ENCODE measurements at places on chromosomes 7 and 10.
A peak's percentile ranks its signal among the peaks of the same experiment; 100 is the strongest.

DNA sequence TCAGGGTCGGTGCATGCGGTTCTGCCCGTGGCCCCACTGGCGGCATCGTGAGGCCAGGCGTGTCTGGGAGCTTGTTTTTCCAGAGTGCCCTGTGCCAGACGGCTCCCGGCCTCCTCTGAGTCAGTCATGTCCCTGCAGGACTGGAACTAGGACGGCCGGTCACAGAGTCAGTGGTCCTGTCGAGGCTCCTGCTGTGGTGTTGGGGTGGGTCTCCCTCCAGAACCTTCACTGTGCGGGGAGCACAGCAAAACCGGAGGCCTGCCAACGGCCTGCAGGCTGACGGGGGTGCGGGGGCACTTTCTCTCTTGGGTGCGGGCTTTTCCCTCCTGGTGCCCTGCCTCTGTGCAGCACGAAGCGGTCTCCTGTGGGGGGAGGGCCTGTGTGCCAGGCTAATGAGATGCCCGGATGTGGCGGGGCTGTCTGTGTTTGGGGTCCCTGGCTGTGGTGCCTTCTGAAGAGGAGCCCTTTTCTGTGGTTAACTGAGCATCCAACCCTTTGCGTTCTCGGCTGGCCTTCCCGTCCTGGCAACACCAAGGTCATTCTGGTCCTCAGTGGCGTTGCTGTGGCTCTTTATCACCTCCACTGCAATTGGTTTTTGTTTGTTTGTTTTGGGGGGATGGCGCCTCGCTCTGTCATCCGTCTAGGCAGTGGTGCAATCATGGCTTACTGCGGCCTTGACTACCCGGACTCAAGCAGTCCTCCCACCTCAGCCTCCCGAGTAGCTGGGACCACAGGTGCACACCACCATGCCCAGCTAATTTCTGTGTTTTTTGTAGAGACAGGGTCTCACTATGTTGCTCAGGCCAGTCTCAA, 8.0 kb downstream of the GET4 start:
- no peak for DNase-seq

GRCh38 chr7:44824894-44825526, 22.9 kb downstream of the H2AZ2 start:
- DNase-seq = no peak

DNA sequence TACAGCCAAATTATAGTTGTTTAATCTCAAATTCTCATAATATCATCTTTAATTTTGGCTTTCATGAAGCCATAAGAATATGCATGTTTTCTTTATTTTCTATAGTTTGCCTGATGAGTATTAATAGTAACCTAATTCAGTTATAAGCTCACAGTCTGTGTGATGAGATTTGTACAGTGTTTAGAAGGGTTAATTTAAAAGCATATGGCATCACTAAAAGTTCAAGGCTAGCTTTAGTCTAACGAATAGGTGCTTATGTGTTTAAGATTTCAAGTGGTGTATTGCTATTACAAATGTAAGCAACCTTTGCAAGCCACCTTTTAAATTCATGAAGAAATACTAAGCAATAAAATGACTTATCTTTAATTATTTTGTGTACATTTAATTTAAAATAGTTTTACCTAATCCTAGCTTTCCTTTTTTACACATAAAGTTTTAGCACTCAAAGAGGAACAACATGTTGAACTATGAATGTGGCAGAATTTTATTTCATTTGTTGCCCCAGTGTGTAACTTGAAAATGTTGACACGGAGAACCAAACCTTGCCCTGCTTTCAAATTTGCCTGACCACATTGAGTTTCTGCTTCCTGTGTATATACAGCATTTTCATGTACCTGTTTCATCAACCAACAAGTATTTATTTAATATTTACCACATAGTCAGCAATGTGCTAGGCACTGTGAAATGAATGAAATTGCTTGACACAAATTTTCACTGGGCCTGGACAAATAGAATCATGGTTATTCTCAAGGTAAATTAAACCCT, 41.5 kb downstream of the TET1 start:
- DNase-seq = no peak

GRCh38 chr7:1175967-1176851, 16.2 kb upstream of the ZFAND2A start:
- DNase-seq = peak; percentile 59

- no peak for DNase-seq
Observed at GRCh38 chr10:61747307-61747706, 84.6 kb downstream of the CABCOCO1 start.

DNA sequence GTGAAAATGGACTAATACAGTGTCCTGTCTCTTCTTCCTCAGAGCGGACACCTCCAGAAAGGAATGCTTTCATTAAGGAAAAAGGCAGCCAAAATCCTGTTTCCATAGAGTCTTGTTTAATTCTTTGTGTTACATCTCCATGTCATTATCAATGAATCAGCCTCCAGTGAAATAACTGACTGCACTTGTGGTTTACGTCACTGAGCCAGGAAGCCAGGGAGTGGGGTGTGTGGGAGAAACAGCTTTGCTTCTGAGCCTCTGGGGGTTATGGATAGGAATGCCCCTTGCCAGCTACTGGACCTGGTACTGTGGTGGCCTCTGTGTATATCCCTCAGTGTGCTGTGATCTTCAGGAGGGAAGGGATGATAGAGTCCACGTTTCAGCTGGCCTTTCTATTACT, 416.8 kb downstream of the GALNT17 start:
- DNase-seq = no peak

DNA sequence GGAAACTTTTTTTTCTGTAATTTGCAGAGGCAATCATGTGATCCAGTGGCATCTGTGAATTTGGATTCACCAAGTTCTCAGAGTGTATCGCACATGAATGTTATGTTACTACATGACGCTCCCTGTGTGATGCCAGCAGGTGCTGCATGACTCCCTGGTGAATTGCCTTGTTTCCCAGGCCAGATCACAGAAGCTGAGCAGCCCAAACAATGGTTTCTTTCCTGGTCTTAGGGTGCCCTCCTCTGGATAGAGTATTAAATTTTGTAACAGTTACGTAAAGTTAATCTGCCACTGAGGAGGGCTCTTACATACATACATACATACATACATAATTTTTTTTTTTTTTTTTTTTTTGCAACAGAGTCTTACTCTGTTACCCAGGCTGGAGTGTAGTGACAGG, 3.6 kb downstream of the ZSCAN21 start:
- DNase-seq = peak; percentile 84

DNA sequence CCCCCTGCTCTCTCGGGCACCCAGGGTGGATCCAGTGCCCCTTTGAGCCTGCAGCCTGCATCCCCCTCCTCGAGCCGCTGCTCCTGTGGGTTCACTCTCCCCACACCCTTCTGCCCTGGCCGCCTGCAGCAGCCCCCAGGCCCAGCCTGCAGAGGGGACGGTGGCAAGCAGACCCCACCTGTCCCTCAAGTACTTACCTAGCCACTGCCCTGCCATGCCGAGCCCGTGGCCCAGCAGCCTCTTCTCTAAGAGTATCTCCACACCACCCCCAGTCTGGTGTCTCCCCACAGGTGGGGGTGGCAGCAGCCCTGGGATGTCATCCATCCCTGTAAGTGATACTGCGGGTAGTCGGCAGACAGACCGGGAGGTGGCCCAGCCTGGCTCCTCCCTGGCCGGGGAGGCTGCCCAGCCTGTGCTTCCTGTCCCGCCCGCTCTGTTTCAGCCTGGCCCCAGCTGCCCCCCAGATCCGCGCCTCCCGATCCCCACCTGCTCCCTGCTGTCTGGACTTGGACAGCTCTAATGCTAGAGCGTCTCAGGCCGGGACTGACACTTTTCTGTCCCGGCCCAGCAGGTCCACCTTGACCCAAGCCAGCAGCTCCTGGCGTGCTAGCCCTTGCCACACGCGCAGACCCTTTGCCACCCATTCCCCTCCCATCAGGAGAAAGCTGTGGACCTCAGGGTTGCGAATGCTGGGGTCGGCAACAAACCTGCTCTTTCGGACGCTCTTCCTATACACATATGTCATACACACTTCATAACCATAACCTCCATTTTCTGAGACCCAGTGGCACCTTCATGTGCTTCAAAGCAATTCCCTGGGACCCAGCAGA, 25.0 kb downstream of the YKT6 start:
- DNase-seq = peak; percentile 50

- DNase-seq = no peak
Observed at GRCh38 chr7:157580324-157580723, 243.5 kb downstream of the DNAJB6 start.

DNA sequence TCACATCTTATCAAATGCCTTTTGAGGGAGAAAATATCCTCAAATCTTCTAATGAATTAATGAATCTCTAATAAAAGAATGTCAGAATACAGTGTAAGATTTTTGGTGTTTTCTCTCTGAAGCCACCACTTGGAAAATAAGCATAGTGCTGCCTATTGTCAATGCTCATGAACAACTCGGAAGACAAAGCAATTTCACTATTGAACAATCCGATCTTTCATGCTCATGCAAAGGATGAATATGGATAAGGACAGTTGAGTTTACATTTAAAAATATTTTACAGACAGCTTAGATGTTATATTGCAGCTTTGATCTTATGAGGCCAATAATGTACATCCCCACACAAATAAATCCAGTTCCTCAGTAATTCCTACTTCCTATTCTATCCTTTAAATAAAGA, 40.6 kb downstream of the MAGI2 start:
- DNase-seq = no peak

DNA sequence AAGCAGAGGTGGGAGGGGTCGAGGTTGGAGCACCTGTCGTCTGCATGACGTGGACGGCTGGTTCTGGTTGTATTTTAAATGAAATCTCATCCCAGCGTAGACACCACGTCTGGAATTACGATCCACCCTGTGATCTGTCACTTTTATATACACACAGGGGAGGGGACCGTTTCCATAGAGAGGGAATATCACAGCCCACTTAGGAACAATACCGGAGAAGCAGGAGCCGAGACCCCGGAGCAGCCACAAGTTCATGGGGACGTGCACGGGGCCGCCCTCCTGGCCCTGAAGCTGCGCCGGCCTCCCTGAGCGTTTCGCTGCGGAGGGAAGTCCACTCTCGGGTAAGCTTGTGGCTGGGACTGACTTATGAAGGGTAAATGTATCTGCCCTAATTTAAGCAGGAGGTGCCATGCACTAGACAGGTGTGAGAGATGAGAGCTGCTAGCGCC, at the start of gene UCN3:
Gene UCN3, plus strand, starts transcription at position 77 of the 449 bp plus-strand sequence. CDS start 8,755 bp downstream, outside the sequence.
- peak; percentile 1 for DNase-seq

DNA sequence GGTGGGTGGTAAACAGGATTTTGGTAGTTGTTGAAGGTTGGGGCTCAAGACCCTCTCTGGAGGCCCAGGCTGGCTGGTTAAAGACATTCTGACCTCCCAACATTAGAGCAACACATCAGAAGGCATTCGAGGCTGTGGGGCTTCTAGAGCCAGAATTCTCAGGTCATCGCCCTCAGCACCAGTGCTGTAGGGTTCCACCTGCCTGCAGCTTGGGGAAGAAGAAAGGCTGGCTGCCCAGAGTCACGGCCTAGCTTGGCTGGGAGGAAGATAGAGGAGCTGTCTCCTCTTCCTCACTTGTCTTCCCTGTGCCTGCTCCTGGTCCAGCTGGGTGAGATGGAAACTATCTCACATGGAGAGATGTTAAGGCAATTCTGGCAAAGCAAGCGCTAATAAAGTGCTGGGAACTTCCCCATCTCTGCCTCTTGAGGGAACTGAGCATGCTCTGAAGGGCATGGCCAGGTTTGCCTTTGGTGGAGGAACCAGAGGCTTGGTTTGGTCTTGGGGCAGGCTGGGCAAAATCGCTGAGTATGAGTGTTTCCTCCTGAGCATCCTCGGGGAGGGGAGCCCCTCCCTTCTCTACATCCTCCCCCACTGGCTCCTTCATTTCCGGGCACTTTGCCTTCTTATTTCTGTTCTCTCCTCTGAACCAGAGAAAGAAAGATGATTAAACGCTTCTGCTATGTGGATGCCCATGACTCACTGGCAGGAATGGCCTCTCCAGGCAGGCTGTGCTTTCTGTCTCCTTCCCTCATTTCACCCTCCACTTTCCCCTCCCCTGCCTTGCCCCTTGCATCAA, 509.0 kb upstream of the PODXL start:
- DNase-seq = no peak

GRCh38 chr10:133481657-133482056, 27.9 kb downstream of the SCART1 start:
- DNase-seq = no peak

- DNase-seq = no peak
Observed at GRCh38 chr7:14270099-14270498, 280.6 kb upstream of the ETV1 start.

- no peak for DNase-seq
Observed at GRCh38 chr7:74475987-74476350, 22.3 kb downstream of the GTF2IRD1 start.

DNA sequence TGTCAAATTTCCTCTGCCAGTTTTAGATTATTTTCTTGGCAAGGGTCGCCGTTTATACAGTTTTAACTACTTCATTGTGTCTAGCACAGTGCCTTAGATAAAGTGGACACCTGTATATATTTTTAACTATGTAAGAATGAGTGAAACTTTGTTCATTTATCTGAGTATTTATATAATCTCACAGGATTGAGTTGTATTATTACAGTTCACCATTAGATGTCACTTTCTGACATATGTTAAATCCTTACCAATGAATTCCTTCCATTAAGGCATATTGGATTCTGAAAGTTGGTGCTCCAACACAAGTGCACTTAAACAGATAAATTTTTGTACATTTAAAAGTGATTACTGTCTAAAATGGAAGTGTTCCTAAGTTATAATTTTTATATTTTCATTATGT, 43.0 kb downstream of the ZMYND11 start:
- no peak for DNase-seq

DNA sequence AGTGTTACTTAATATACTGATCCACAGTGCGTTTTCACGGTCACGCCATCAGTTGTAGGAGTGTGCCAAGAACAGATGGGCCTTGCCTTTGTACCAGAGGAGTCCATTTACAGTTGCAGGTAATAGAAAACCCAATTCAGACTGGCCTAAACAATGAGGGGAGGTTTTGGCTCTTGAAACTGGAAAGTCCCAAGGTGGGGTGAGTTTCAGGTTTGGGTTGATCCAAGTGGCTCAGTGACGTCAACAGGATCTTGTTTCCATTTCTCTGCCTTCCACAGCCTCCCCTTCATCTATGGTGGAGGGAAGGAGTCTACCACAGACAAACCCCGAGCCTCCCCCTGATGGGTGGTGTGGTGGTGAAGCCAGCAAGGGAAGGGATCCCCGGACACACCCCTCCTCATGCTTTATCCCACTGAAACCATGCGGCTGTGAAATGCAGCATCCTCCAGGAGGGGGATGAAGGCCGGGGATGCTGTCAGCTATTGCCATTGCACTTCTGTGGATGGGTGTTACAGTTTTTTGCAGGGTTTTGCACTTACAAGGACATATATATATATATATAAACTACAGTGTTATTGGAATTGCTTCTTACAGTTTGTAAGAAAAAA, 14.8 kb upstream of the SH2D4B start:
- no peak for DNase-seq

DNA sequence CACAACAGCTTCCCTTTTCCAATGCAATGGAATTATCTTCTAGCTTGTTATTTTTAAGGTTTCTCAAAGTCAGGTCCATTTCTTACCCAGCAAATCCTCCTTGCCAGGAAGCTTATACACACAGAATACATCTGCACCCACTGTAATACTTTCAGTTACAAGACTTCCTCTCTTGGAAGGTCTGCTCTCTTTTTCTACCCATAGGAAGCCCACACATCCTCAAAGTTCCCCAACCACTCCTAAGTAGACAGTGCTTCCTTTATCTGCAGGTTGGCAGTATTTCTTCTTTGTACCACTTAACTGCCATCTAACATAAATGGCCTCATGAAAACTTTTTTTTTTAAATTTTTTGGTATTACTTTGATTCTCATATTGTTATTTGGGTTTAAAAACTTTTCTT, 155.6 kb downstream of the TAX1BP1 start:
- no peak for DNase-seq
